Peyer's patch (tissue), 4 donors: ENCODE measurements at places on chromosomes 2 and 18. TPM values are rescaled to one million over a fixed set of nuclear protein-coding genes. Genes with fewer than 3 reads are reported as not detected.
A peak's percentile ranks its signal among the peaks of the same experiment; 100 is the strongest.

NCOA1 gene
- 69.6 TPM for total RNA-seq

- H3K27ac ChIP-seq, result no peak overlapping the region
- no peak overlapping the region for H3K4me3 ChIP-seq
- H3K36me3 ChIP-seq, result no peaks in the 10 kb centered on the region
- H3K27me3 ChIP-seq, result no peaks in the 10 kb centered on the region
Measured at GRCh38 chr18:9987931-9988330, 74.1 kb downstream of the VAPA start.

SCN2A gene
- total RNA-seq, result 4.1 TPM

DNA sequence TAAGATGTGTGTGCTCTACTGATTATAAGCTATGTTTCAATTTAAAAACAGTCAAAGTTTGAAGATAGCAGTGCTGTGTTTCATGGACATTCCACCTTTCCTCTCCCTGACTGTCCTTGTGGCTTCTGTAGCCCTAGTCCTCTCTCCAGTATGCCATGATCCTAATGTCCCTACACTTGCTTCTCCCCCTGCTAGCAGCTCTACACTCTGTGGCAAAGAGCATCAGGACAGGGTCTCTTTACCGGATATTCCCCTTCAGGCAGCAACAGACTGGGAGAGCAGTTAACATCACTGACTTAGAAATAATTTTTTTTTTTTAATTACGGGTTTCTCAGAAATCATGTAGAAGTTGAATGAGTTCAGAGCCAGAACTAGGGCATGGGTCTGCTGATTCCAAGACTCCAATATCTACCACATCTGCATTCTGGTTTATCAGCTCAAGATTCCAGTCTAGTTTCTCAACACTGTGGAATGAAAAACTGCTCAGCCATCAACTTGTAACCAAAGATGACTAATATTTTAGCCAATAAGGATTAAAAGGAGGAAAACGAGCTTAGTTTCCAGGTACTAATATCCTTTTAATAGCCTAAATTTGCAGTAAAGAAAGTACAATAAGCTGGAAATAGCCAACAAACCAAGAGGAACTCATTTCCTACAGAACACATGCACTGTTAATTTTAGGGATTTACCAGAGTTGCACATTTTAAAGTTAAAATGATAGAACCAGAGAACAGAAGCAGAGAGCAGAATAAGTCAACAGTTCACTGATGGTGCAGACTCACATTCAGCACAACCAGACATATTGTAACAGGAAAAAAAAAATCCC is 45.2 kb downstream of the TMEM131 start:
- no peak overlapping the region for H3K27ac ChIP-seq
- H3K4me3 ChIP-seq, result no peak overlapping the region
- H3K36me3 ChIP-seq, result no peaks in the 10 kb centered on the region
- DNase-seq, result no peak
- H3K27me3 ChIP-seq, result no peaks in the 10 kb centered on the region

- no peaks in the 10 kb centered on the region for H3K27me3 ChIP-seq
- H3K36me3 ChIP-seq, result no peaks in the 10 kb centered on the region
- H3K4me1 ChIP-seq, result no peaks in the 10 kb centered on the region
- DNase-seq, result no peak
- no peak overlapping the region for H3K4me3 ChIP-seq
- no peak overlapping the region for H3K27ac ChIP-seq
Measured at GRCh38 chr2:117536139-117536538, 278.4 kb upstream of the DDX18 start.

GRCh38 chr2:217451666-217452065 is 551.1 kb downstream of the TNS1 start:
- no peaks in the 10 kb centered on the region for H3K4me1 ChIP-seq
- H3K27ac ChIP-seq, result no peak overlapping the region

- H3K36me3 ChIP-seq, result no peaks in the 10 kb centered on the region
- no peak for DNase-seq
- no peak overlapping the region for H3K27ac ChIP-seq
- no peaks in the 10 kb centered on the region for H3K27me3 ChIP-seq
- no peaks in the 10 kb centered on the region for H3K4me1 ChIP-seq
- no peak overlapping the region for H3K4me3 ChIP-seq
Measured at GRCh38 chr18:65415098-65415497, 335.7 kb upstream of the CDH7 start.

- H3K4me3 ChIP-seq, result no peak overlapping the region
- no peaks in the 10 kb centered on the region for H3K4me1 ChIP-seq
- no peak overlapping the region for H3K27ac ChIP-seq
- H3K27me3 ChIP-seq, result no peaks in the 10 kb centered on the region
- H3K36me3 ChIP-seq, result no peaks in the 10 kb centered on the region
Measured at GRCh38 chr18:45540125-45540524, 75.2 kb upstream of the SLC14A2 start.

PTGR3 gene
- total RNA-seq, result 19.6 TPM

SPHKAP gene
- total RNA-seq, result not detected

- no peak overlapping the region for H3K27ac ChIP-seq
- no peaks in the 10 kb centered on the region for H3K36me3 ChIP-seq
- no peaks in the 10 kb centered on the region for H3K27me3 ChIP-seq
- H3K4me3 ChIP-seq, result no peak overlapping the region
- no peak for DNase-seq
Measured at GRCh38 chr2:88638743-88639142, 11.5 kb upstream of the EIF2AK3 start.

DNA sequence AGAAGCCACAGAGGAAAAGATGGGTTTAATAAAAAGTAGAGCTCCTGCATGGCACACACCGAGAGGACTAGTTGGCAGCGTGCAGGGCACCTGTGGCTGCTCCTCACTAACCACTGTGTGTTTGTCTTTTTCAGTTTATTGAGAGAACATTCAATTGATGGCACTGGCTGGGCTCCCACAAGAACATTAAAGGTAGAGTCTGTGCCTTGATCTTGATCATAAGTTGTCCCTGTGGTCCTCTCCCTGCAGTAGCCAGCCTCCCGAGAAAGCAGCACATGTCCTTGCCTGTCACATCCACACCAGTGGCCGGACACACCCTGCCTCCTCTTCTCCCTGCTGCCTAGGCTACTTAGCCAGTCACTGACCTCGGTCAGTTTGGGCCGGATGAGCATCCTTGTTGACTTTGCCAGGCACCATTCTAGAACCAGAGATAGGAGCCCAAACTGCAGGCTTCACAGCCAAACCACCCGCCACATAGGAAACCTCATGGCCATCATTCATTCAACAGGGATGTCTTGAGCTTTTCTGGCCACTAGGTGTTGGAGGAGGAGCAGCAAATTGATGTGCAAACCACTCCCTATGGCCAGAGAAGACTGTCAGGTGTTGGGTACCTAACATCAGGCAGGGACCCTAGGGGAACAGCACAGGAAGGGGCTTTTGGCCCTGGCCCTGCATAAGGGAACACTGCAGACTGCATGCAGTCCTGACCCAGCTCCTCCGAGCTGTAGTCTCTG is 30.2 kb upstream of the SCLY start:
- no peak for DNase-seq
- H3K27ac ChIP-seq, result no peak overlapping the region
- H3K4me3 ChIP-seq, result no peak overlapping the region
- H3K36me3 ChIP-seq, result no peaks in the 10 kb centered on the region

HRH4 gene
- total RNA-seq, result not detected

GRCh38 chr2:30559544-30560275 is 112.7 kb downstream of the LCLAT1 start:
- DNase-seq, result no peak
- H3K4me3 ChIP-seq, result no peak overlapping the region
- no peaks in the 10 kb centered on the region for H3K4me1 ChIP-seq
- no peak overlapping the region for H3K27ac ChIP-seq

- no peak for DNase-seq
- H3K27ac ChIP-seq, result no peak overlapping the region
- no peaks in the 10 kb centered on the region for H3K4me1 ChIP-seq
- no peak overlapping the region for H3K4me3 ChIP-seq
- H3K36me3 ChIP-seq, result no peaks in the 10 kb centered on the region
Measured at GRCh38 chr2:391696-392095, 103.8 kb upstream of the ALKAL2 start.

DNA sequence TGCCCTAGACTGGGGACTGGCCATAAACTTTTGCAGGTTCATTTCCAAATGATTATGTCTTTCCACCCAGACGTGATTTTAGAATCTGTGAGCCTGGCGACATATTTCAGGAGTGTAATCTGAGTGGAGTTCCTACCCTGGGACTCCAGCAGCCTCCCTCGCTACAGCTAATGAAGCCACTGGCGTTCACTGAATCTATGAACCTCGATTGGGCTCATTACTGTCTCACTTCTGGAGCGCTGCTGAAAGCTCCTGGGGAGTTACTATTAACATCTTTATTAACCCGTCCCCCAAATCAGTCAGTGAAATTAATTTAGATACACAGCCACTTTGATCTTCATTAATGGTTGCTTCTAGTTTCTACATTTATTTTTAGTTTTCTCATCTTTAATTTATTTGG is 56.5 kb downstream of the CDK15 start:
- H3K4me3 ChIP-seq, result no peak overlapping the region
- H3K4me1 ChIP-seq, result peaks cover 7% of the 10 kb centered on the region
- no peaks in the 10 kb centered on the region for H3K36me3 ChIP-seq
- H3K27me3 ChIP-seq, result no peaks in the 10 kb centered on the region
- no peak overlapping the region for H3K27ac ChIP-seq

DNA sequence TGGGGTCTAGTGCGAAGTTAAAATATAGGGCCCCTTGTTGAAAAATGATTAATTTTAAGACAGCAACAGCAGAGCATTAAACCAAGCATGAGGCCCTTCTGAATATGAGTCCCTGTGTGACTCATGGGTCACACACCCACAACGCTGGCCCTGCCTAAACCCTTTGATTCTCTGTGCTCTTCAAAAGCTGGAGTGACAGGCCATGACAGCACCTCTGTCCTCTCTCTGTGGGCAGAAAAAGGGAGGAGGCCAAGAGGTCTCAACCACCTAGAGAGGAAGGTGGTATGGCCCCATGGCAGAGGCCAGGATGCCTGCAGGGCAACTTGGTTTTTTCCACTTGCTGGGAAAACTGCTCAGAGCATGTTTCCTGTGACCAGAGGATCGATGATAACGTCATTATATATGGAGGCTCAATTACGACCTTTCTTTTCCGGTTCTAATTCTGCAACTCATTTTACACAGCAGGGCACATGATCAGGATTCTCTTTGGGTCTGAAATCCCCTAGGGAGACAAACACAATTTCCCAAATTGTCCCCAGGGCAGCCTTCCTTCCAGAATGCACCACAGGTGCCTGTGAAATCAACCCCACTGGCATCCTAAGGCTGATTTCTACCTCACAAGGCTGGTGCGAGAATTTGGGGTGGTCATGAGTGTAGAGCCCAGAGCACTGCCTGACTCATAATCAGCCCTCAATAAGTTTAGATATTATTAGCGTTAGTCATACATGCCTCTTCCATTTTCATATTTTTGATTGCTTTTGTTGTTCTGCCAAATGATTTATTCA is 102.0 kb upstream of the PPP1CB start:
- H3K36me3 ChIP-seq, result no peaks in the 10 kb centered on the region
- no peak for DNase-seq
- H3K27me3 ChIP-seq, result no peaks in the 10 kb centered on the region
- H3K4me1 ChIP-seq, result peaks cover 5% of the 10 kb centered on the region
- H3K27ac ChIP-seq, result no peak overlapping the region

GRCh38 chr2:13005761-13006335 is 289.1 kb downstream of the TRIB2 start:
- H3K27me3 ChIP-seq, result no peaks in the 10 kb centered on the region
- no peak overlapping the region for H3K27ac ChIP-seq
- H3K4me3 ChIP-seq, result no peak overlapping the region
- no peak for DNase-seq

DNA sequence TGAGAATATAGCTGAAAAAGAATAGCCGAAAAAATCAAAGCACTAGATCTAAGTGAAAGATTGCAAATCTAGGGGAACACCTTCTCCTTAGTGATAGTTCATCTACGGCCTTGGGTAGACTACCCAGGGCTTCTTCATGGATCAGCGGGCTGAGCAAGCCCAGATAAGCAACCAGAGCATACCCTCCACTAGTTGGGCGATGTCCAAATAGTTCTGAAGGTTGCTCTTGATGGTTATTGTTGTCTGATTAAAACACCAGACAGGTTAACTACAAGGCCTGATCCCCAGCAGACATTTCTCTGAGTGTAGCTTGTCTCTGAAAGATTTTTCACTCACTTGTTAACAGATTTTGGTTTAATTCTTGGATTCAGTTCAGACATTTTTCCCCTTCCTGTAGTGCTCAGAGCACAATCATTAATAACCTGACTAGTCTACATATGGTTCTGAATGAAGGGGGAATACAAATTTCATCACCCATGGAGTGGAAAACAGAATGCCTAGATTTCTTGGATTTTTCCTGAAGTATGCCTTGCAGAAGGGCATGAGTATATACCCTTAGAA is 99.6 kb downstream of the BABAM2 start:
- no peak for DNase-seq
- no peak overlapping the region for H3K27ac ChIP-seq
- no peaks in the 10 kb centered on the region for H3K27me3 ChIP-seq
- no peak overlapping the region for H3K4me3 ChIP-seq
- no peaks in the 10 kb centered on the region for H3K4me1 ChIP-seq

DNA sequence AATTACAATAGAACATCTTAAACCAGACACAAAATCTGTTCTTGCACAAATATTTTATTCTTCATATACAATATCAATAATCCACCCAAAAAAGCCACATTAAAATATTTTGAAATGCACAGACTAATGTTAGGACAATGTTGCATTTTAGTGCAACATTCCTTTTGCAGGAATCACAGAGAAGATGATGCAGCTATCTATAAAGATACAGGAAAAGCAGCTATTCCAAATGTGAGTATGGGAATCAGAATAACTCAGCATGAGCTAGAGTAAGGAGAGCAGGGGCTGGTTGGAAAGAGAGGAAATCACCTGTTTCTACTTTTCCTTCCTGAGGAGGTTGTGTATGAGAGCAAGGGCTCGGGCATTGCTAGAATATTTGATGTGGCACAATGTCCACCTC is 4.8 kb downstream of the C2orf66 start:
- no peaks in the 10 kb centered on the region for H3K27me3 ChIP-seq
- DNase-seq, result no peak
- no peaks in the 10 kb centered on the region for H3K36me3 ChIP-seq

- peak overlapping the region; percentile 69 for H3K4me3 ChIP-seq
- peaks cover 40% of the 10 kb centered on the region for H3K27me3 ChIP-seq
- no peaks in the 10 kb centered on the region for H3K36me3 ChIP-seq
- peak; percentile 93 for DNase-seq
- H3K27ac ChIP-seq, result peak overlapping the region; percentile 64
Measured at GRCh38 chr2:199459286-199460100, 1.8 kb upstream of the SATB2 start.

GRCh38 chr2:228059735-228060134 is 121.8 kb downstream of the SPHKAP start:
- no peaks in the 10 kb centered on the region for H3K36me3 ChIP-seq
- no peaks in the 10 kb centered on the region for H3K27me3 ChIP-seq
- no peak overlapping the region for H3K27ac ChIP-seq

ST6GAL2 gene
- 0.27 TPM for total RNA-seq

RASGRP3 gene
- 1.9 TPM for total RNA-seq

DNA sequence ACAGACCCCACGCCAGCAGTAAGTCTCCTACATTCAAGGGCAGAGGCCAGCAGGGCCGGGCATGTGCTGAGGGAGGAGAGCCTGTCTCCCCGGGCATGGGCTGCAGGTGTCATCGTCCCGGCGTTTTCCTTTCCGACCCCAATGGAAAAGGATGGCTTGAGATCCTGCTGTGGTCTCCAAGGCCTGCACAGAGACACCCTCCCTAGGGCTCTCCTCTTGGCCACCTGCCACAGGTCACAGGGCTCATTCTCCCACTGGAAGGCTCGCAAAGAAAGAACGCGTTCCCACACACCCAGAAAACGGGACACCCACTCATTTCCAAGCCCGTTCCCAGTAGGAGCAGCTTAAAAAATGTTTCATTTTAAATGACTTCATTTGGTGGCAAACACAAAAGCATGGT is 41.0 kb downstream of the DIPK1C start:
- H3K4me3 ChIP-seq, result no peak overlapping the region
- no peaks in the 10 kb centered on the region for H3K27me3 ChIP-seq
- H3K27ac ChIP-seq, result no peak overlapping the region
- no peak for DNase-seq
- H3K36me3 ChIP-seq, result no peaks in the 10 kb centered on the region
